ENCODE measurements at places on chromosomes 6 and 20.
A peak's percentile ranks its signal among the peaks of the same experiment; 100 is the strongest.

DNA sequence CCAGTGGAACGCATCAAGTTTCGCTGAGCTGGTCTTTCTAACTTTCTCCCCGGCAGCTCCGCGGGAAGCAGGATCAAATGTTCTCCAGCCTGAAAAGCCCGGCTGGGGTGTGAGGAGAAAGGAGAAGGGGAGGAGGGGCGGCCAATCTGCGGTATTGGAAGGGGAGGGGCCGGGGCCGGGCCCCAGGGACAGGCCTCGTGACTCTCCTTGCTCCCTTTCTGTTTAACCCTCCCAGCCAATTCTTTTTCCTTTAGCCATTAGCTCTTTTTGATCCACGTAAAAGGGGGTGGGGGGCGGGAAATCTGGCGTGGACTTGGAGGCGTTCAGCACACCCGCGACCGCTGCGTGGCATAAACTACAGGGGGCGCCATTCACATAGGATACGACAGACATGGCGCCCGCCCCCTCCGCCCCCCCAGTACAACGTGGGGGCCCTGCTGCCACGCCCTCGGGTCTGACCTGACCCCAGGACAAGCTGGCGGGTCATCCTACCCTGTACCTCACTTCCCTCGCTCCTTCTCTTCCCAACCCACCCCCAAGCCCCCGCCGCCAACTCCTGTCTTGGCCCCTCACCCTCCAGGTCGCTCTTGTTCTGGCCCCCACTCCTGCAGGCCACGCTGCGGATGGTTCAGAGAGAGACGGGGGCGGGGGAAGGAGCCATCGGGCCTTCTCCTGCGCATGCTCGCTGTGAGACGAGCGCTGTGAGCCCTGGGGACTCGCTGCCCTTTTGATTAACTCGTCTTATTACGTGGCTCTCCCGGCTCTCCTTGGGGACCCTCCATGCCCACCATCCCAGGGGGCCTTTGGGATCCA, 7.8 kb upstream of the MDGA1 start:
- DNase-seq, result no peak

DNA sequence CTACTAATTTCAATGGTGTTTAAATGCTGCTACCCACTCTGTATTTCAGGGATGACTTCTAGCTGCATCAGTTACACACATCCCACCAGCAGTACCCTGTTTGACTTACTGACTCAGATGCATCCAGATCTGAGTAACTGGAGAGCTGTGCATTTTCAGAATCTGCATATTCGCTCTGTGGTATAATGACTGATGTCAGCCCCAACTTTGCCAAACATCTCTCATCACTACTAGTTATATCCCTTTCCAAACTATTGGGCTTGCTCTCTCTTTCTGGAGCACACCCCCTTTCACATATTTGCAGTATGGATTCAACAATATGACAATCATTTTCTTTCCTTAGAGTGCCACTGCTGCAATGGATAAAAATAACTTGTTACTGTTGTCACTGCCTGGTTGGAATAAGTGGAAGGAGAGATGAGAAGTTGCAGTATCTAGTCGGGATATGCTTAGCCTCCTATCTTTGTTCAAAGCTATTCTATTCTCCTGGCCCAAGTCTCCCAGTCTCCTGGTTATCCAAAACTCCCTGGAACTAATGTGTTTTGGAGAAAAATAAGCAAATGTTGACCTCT, 3.3 kb upstream of the RSPO3 start:
- DNase-seq, result no peak

DNA sequence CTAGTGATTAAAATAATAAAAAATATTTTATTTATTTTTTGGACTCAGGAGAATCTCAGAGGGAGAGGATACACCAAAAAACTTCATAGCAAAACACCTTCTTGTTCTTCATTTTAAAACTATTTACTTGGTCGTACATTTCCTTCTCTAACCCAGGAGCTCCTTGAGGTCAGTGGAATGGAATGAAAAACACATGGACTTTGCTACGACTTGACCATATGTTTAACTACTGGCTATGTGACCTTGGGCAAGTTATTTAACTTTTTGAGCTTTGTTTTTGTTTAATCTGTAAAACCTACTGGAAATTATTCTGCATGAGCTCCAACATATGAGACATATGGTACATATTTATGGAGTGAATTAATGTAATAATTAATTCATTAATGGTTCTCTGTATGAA, 1005.5 kb upstream of the CITED2 start:
- no peak for DNase-seq

DNA sequence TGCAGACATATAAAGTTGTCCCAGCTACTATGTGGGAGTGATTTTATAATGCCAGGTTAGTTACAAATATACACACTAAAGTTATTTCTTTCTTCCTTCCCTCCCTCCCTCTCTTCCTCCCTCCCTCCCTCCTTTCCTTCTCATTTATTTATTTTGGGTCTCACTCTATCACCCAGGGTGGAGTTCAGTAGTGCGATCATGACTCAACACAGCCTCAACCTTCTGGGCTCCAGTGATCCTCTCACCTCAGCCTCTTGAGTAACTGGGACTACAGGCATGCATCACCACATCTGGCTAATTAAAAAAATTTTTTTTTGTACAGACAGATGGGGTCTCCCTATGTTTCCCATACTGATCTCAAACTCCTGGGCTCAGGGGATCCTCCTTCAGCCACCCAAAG, 59.2 kb downstream of the PHF20 start:
- DNase-seq, result peak; percentile 52

GRCh38 chr6:70389261-70389660, 24.0 kb upstream of the FAM135A start:
- no peak for DNase-seq

DNA sequence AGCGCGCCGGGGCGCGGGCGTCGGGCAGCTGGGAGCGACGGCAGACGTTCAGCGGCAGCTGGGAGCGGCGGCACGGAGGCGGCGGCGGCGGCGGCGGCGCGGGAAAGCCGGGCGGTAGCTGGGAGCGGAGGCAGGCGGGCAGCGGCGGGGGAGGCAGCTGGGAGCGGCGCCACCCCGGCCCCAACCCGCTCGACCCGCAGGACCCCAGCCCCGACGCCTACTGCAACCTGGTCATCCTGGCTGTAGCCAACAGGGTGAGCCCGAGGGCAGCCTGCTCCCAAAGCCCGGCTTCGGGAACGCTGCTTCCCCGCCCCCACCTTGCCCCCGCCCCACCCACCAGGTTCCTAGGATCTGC, 8.9 kb downstream of the CCM2L start:
- no peak for DNase-seq

DNA sequence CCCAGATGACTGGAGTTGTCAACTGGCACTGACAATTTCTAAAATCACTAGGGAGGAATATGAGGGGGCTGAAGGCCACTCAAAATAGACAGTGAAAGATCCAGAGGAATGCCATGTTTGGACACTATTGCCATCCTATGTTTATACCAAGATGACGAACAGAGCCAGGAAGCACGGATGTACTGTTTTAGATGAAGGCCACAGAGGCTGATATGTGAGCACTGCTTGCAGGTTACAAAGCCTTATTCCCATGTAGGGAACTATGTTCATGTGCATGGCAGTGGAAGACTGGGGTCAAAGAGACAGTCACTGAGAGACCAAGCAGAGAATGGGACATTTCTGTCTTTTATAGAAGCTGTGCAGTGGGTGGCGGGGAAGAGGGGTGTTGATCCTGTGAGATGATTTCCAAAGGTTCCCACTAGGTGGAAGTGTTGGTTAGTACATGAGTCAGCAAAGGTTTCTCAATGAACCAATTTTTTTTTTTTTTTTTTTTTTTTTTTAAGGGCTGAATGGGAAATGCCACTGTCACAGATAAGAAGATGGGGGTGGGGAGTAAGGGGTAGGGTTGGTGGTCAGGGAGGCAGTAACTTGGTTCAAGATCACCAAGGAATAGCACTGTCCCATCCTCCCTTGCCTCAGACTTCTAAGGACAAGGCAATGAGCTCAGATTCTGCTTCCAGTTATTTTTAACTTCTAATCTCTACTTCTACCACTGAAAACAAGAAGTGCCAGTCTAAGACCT, 46.7 kb upstream of the MOCS1 start:
- no peak for DNase-seq

DNA sequence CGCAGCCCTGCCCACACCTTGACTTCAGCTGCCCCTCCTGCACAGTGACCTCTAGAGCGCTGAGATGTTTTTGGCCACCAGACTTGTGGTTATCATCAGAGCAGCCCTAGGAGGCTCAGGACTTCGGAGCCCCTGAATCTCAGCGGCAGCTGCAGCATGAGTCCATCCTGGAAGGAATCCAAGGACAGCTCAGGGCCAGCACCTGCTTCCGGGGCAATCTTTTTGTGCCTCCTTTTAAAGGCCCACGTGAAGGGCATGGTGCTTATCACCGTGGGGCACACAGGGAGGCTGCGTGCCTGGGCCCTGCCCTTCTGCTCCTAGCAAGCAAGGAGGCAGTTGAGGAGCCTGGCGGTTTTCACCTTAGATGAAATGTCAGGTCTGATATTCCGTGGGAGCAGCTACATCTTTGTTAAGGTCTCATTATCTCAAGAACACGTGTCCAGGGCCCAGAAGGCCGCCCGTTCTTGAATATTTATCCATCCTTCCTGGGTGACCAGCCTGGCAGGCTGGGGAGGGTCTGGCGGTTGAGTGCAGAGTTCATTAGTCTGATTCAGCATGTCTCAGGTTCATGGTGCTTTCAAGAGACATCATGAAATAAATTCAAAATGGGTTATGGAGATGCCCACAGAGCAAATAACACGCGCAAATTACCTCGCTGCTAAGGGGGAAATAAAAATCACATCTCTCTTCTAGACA, 392.4 kb downstream of the TAF4 start:
- DNase-seq, result no peak

GRCh38 chr6:17666646-17667045, 40.1 kb downstream of the NUP153 start:
- no peak for DNase-seq

DNA sequence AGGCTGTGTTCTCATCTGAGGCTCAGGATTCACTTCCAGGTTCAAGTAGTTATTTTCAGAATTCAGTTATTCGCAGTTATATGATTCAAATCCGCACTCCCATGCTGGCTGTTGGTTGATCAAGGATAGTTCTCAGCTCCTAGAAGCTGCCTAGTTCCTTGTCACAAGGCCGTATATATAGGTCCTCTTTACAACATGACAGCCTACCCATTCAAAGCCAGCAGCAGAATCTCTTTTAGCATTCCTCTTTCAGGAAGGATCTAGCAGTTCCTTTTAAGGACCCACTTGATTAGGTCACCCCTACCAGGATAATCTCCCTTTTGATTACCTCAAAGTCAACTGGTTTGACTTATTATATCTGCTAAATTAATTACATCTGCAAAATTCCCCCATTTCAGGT, 23.8 kb upstream of the LAMP5 start:
- DNase-seq, result no peak

- DNase-seq, result no peak
Measured at GRCh38 chr6:123810948-123811347, 7.3 kb downstream of the NKAIN2 start.

DNA sequence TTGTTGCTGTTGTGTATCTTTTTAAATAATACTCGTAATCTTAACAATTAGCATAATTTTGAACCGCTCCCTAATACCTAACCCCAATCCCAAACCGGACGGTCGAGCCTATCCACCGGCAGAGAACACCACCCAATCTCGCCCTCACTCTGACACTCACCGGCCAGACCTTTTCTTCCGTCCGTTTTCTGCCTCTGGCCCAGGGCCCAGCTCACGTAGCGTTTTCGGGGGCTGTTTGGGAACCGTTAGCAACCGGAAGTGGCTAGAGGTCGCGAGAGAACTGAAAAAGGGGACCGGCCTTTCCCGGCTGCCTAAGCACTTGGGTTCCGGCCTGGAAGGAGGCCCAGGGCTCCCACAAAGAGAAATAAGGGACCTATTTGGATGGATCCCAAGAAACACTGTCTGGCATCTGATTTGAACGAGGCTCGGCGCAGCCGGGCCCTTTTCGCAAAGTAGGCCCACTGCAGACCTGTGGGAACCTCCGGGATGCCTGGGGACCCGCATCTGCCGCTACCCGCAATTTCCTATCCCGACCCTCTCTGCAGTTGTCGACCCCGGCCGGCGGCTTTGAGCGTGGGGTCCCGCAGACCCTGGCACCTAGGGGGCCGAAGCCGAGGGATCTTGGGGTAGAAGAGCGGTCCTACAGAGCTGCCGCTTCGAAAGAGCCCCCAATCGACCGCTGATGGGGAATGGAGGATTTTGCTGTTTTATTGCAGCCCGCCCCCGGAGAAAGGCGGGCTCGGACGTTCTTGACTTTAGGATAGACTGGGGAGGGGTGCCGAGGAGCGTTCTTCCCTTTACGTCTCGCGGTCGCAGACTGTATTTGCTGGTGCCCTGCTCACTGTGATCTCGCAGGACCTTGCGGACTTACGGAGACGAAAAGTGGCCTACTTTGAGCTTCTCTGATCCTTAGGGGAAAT, 4.8 kb upstream of the ZKSCAN8 start:
- DNase-seq, result peak; percentile 94
